ENCODE measurements at places on chromosomes 3 and 15.

DNA sequence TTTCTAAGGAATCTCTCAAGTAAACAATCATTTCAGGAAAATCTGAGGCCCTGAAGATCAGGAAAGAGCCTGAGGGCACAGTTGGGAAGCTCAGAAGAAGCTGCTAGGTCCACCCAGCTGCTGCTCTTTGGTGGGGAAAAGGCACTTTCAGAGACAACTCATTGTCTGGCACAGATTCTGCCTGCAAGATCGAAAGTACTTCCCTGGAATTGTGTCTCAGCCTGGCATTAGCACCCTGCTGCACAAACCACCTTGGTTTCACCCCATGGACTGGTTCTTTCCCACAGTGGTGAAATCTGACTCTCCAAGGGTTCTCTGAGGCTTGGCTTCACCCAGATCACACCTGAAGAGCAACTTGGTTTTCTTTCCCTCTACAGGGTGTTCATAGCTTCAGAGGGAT, 18.7 kb downstream of the THRB start:
- DNase-seq, result no peak

- DNase-seq, result no peak
These were observed 48.4 kb downstream of the AGTR1 start for GRCh38 chr3:148746053-148746452.

DNA sequence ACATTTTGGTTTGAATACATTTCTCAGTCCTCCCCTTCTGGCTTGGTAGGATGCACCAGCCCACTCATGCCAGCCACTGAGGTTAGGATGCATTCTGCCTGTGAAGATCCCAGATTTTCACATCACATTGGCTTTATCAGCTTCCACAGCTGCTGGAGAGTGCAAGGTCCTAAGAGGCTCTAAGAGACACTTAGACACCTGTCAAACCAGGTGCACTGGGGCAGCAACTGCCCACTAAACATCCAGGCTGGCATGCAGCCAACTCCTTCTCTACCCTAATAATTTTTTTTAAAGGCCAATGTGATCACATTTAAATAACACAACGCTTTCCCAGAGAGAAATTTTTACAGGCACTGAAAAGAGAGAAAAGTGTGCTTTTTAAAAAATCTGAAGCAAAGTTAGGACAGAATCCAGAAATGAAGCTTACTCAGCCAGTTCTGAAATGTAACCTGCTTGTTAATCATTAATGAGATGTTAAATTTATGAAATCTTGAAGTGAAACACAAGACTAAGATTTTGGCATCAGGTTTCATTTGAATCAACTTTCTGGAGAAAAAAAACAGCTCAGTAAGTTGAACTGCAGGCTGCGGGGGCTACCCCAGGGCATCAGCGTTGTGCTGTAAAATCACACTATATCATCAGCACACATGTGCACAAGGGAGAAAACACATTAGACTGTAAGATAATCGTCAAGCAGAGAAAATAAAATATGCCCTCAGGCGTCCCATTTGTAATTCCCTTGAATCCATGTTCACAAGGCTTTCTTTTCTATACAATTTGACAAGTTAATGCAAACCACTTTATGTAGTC, 312.9 kb downstream of the ZBBX start:
- no peak for DNase-seq

DNA sequence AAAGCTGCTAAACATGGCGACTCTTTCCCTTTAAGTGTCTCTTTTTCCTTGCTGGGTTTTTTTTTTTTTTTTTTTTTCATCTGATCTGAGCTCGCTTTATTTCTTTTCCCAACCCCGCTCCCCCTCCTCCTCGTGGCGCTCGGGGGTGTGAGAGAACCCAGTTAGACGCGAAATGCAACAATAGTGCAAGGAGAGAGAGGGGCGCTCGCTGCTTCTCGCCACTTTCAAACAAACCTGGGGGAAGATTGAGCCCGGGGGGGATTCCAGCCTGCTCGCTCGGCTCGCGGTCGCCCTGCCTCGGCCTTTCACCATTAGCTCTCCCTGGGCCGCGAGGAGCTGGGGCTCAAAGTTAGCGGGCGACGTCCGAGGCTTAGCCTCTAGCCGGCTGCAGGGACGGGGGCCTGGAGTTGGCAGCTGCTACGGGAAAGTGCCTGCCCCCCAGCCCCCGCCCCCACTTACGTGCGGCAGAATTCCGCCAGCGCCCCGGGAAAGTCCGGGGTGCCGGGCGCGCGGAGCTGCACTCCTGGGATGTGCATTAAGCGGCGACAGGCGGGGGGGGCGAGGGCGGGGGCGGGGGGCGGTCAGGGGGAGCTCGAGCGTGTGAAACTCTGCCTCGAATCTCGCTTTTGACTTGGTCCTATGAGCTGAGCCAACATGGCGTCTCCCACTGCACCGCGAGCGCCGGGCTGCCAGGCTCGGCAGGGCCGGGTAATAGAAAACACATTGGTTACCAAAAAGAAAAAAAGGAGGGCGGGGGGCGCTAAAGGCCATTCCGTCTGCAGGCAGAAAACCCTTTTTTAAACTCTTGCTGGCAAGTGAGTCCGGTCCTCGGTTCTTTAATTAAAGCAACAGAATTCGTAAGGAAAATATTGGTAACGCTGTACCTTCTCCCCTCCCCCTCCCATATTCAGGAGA, 10.4 kb downstream of the NR2F2 start:
- DNase-seq, result peak; percentile 66

DNA sequence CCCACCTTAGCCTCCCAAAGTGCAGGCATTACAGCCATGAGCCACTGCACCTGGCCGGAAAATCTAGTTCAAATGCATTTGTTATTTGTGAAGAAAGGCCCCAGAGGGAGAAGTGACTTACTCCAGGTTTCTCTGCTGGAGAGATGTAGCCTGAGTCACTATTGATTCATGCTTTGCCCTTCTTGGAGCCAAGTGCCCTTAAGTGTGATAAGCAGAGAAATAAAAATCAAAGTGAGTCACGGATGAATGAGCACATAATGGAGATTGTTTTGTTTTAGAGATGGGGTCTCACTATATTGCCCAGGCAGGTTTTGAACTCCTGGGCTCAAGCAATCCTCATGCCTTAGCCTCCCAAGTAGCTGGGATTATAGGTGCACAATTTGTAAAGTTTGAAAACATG, 33.1 kb downstream of the CDC25A start:
- peak; percentile 65 for DNase-seq

DNA sequence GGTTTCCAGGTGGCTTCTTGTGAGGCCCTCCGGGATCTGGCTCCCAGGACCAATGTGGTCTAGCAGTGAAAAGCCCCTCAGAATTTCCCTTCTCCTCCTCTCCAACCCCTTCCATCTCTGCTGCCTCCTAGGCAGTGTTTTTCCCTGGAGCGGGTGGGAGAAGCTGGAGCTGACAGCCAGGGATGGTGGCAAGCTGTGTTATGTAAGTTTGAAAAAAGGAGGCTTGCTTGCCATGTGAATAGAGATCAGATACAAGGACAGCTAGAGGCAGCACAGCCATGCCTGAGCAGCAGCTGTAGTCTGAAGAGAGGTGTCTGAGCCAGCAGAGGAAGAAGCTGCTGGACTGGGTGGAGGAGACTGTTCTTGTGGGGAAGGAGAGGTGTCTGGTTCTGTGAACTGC, 20.6 kb downstream of the SNAPC5 start:
- no peak for DNase-seq

GRCh38 chr3:160130950-160131349, 94.3 kb upstream of the C3orf80 start:
- peak; percentile 77 for DNase-seq

DNA sequence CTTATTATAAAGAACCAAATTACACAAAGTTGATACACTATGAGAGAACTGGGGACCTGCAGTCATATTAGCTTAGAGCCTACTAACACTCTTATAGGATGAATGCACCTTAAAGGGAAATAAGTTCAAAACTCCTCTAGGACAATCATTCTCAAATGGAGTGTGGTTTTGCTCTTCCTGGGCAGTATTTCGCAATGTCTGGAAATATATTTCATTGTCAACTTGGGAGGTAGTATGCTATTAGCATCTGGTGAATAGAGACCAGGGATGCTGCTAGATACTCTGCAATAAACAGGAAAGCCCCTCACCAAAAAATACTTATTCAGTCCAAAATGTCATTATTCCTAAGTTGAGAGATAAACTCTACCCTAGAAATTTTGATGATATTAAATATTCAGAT, 451.4 kb upstream of the ARPP21 start:
- DNase-seq, result no peak

DNA sequence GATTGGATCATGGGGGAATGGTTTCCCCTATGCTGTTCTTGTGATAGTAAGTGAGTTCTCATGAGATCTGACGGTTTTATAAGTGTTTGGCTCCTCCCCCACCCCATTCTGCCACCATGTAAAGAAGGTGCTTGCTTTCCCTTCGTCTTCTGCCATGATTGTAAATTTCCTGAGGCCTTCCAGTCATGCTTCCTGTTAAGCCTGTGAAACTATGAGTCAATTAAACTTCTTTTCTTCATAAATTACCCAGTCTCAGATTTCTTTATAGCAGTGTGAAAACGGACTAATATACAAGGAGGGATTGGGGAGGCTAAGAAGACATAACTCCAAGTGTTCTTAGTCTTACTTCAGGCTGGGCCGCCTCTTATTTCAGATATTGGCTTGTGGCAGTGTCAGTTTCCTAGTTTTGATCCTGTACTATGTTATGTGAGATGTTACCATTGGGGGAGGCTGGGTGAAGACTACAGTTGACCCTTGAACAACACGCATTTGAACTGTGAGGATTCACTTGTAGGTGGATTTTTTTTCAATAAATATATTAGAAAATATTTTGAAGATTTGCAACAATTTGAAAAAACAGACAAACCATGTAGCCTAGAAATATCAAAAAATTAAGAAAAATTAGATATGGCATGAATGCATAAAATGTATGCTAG, 44.9 kb downstream of the NMD3 start:
- DNase-seq, result peak; percentile 15

GRCh38 chr15:35624881-35625280, 78.9 kb upstream of the DPH6 start:
- DNase-seq, result peak; percentile 92

DNA sequence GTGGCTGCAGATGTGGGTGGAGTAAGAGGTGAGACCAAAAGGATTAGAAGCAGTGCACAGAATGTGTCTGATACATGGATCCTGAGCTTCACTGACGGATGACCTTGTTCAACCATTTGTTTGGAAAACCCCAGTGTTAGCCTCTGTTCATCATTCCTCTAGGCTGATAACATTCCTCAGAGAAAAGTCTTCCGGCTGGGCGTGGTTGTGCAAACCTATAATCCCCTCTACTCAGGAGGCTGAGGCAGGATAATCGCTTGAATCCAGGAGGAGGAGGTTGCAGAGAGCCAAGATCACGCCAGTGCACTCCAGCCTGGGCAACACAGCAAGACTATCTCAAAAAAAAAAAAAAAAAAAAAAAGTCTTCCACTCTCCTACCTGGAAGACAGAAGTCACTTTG, 23.1 kb upstream of the CHD2 start:
- no peak for DNase-seq

DNA sequence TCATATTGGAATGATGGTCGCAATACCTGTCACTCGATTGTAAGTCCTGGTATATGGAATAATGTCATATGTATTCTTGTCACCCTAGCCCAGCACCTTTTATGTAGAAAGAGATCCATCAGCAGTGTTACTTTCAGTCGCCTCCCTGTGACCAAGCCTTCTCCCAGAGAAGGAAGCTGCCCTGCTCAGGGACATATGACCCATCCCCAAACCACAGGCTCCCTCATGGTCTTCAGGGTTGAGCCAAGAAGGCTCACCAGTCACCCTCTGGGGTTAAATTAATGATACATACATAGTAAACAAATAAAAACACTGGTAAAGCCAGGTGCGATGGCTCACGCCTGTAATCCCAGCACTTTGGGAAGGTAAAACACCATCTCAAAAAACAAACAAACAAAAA, 4.6 kb upstream of the MFGE8 start:
- no peak for DNase-seq

GRCh38 chr3:10417847-10418246, 87.5 kb downstream of the ATP2B2 start:
- peak; percentile 32 for DNase-seq

- no peak for DNase-seq
These were observed 25.8 kb downstream of the ARHGEF3 start for GRCh38 chr3:56775838-56776555.

- DNase-seq, result no peak
These were observed 378.9 kb upstream of the ALCAM start for GRCh38 chr3:104987859-104988258.

DNA sequence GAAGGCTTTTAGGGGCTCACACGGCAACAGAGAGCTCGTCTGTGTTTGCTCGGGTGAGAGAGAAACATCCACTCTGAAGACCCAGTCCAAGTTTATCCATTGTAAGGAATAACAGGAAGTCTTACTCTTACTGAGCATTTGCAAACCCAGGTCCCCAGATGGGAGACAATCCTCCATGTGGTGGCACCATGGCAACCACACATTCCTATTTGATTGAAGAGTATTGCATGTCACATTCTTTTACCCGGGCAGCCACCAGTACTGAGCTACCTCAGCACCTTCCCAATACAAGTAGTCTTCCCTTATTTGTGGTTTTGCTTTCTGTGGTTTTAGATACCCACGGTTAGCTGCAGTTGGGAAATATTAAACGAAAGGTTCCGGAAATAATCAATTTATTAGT, 302.9 kb upstream of the RASGRP1 start:
- peak; percentile 75 for DNase-seq

- no peak for DNase-seq
These were observed 2.2 kb downstream of the FURIN start for GRCh38 chr15:90870354-90871138.

DNA sequence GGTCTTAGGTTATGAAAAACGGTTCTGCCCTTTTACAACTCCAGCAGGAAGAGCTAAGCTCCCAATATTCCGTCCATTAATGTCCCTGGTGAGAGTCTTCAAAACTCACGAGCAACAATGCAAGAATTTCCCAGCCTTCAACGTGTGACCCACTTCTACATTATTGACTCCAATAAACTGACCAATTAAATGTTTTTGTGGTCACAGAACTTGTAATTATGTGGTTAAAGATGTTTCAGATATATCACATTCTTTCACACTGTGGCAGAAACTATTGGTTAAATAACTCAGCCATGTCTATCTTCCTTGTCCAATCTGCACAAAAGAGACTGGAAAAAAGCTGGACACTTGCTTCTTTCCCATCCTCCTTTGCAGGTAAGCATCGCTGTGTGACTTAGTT, 286.6 kb upstream of the ADAMTS9 start:
- DNase-seq, result peak; percentile 55

DNA sequence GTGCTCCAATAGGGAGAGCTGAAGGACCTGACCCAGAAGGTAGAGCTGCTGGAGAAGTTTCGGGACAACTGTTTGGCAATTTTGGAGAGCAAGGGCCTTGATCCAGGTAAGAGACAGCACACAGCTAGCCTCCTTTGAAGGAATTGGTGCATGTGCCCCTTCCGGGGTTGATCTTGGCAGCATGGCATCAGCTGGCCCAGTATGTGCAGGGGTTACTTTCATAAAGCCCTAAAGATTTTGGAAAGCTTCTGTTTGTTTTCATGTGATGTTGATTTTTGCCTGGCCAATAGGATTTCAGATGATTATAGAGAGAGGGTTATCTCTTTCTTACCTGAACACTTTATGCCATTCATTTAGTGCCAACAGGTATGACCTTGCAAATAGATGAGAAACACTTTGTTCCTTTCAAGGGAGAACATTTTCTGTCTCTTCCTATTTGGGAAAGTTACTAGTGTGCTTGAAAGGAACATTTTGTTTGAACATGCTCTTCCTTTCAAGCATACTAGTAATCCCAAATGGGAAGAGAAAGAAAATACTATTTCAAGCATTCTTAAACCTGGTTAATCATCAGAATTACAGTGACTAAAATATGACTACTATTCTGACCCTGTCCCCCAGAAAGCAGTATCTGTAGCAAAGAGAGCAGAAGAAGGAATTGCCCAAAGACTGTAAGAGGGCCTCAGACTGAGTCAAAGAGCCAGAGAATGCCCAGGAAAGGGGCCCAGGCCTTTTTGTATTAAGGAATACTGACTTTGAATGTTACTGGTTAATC, 7.5 kb downstream of the KNSTRN start:
- no peak for DNase-seq

- no peak for DNase-seq
These were observed 133.3 kb downstream of the GRM7 start for GRCh38 chr3:6994081-6994668.
